Stimulated activated CD4-positive, alpha-beta T cell treated with anti-CD3 and anti-CD28 coated beads, Interleukin-15, amount 100 ng/mL, for 48 hours (primary cell): ENCODE measurements at places on chromosomes 11 and 22.

- no peak for DNase-seq
Measured at GRCh38 chr11:68687311-68687710, 3.0 kb downstream of the GAL start.

DNA sequence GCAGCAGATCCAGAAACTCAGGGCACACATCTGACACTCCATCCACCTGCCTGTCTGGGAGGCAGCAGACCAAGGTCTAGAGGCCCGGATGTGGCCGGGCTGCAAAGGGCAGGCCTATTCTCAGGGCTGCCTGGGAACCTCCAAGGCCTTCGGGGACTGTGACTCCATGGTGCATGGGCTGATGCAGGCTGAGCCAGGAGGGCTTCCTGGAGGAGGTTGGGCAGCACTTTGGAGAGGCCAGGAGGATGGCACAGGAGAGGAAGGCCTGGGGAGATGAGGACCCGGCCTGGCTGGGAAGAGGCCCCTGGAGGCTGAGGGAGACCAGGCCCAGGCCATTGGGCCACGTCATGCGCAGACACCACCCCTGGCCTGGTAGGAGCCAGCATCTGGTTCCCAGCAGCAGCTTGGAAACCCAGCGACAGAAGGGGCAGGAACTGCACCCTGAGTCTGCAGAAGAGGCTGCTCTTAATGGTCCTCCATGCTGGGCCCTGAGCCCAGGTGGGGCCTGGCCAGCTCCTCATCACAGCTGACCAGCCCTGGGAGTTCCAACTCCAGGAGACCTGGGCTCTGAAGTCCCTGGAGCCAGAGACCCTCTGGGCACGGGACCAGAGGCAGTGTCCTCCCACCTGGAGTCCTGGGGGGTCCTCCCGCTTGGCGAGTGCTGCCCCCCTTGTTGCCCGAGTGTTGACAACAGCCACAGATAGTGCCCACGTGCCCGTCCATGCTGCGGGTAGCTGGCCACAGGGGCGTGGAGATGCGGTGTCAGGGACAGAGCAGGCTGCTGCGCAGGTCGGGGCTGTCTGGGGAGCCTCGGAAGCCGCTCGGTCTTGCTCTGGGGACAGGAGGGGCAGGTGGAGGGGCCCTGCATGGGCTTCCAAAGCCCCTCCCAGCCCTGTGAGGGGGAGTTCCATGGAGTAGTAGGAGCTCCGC is 5.5 kb downstream of the PHLDA2 start:
- DNase-seq = no peak

- DNase-seq = no peak
Measured at GRCh38 chr11:84437071-84437980, 1151.2 kb upstream of the CCDC90B start.

- DNase-seq = no peak
Measured at GRCh38 chr22:29244785-29245625, 22.8 kb downstream of the RHBDD3 start.

DNA sequence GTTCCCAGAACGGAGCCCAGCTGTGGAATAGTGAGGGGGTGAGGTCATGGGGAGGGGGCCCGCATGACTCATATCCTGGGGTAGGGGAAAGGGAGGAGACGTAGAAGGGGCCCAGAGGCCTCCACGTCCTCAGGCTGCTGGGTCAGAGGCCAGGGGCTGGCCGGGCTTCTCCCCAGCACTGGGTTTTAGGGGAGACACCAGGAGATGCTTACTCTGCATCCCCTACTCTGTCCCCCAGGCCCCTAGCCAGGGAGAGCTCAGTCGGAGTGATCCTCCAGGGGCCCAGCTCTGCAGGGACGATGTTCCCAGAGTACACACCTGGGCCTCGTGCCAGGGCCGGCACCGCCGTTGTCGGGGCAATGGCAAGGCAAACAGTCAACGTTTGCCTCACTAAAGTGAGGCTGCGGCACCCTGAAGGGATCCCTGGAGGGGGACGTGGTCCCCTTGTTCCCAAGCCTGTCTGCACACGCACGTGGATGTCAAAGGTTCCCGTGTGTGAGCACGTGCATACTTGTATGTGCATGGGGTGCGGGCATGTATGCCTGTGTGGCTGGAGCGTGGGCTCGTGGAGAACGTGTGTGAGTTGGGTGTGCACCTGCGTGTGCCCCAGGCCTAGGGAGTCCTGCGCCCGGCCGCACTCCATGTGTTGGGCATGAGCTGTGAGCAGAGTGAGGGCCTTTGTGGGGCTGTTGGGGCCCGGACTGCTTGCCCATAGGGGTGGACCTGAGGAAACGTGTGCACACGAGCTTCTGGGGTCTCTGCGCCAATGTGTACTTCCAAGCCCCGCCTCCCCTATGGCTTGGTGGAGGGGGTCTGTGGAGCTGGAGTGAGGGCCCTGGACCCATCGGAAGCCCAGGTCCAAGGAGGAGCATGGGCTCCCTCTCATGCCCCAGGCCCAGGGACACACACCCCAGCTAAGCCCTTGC is 14.2 kb downstream of the PRR33 start:
- no peak for DNase-seq

- DNase-seq = no peak
Measured at GRCh38 chr11:117999354-117999993, 13.3 kb downstream of the IL10RA start.

GRCh38 chr11:116605543-116606459 is 167.0 kb downstream of the BUD13 start:
- DNase-seq = peak; percentile 5

GRCh38 chr11:91837411-91838330 is 386.9 kb upstream of the FAT3 start:
- DNase-seq = no peak

DNA sequence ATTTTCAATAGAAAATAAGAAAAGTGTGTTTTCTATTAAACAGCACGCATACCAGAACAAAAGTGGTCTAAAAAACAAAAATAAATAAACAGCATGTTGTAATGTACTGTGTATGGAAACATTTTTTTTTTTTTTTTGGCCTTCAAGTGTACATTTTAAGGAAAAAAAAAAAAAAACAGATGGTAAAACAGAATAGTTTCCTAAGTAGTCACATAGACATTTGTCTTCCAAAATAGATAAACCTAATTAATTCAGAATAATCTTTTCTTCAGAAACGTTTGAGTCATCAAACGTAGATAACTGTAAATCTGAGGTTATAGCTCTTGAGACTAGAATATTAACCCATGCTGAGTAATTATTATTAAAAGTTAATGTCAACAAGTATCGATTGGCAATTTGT is 396 bp upstream of the CFAP300 start:
- no peak for DNase-seq

DNA sequence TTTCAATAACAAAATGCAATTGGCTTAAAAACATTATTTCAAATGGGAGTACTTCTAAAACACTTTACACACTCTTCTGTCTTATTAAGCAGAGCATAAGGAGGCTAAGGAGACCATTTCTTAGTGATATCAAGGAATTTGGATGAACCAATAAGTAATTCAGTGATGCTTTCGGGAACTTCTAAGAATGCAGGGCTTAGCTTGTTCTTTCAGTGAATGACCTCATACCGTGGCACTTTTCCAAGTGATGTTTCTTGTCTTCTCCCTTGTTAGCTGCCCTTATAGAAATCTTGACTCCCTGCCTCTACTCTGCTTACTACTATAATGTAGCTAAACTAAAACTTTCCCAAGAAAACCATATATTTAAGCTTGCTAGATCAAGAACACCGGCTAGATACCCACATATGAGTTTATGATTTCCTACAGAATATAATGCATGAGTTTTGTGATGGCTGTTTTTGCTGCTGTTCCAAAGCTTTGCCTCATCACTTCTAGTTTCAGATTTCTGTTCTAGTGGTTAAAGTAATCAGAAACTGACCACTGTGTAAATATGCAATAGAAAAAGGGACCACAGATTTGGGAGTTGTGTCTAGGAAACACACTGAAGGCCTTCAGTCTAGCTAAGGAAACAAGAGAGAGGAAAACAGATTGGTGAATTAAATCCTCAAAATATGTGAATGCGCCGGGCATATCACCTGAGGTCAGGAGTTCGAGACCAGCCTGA is 37.5 kb upstream of the STK33 start:
- DNase-seq = no peak

DNA sequence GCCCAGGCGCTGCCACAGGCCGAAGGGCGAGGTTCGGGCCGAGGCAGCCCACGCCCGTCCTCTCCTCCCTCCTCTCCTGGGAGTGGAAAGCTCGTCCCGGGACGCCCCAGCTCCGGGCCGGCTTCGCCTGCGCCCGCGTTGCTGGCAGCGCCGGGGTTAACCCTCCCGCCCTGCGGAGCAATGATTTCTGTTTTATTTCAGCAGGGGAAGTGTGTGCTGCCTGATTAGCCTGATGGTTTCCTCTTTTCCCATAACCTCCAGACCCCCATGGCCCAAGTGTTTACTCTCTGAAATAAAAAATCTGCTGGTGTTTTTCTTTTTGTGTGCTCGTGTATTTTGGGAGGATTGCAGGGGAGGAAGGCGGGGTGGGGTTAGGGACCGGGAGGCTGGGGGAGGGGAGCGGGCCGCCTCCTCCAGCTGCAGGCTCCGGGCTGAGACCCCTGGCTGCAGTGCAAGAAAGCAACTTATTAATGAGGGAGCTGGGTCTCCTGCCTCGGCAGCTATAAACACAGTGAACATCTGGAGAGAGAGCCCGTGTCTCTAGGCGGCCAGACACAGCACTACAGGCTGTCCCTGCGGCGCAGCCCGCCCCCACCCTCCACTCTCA is 38.6 kb downstream of the ETS1 start:
- DNase-seq = no peak

GRCh38 chr11:66708701-66709100 is 20.3 kb downstream of the SPTBN2 start:
- DNase-seq = no peak

- no peak for DNase-seq
Measured at GRCh38 chr11:117300773-117301172, 9.6 kb downstream of the BACE1-AS start.

DNA sequence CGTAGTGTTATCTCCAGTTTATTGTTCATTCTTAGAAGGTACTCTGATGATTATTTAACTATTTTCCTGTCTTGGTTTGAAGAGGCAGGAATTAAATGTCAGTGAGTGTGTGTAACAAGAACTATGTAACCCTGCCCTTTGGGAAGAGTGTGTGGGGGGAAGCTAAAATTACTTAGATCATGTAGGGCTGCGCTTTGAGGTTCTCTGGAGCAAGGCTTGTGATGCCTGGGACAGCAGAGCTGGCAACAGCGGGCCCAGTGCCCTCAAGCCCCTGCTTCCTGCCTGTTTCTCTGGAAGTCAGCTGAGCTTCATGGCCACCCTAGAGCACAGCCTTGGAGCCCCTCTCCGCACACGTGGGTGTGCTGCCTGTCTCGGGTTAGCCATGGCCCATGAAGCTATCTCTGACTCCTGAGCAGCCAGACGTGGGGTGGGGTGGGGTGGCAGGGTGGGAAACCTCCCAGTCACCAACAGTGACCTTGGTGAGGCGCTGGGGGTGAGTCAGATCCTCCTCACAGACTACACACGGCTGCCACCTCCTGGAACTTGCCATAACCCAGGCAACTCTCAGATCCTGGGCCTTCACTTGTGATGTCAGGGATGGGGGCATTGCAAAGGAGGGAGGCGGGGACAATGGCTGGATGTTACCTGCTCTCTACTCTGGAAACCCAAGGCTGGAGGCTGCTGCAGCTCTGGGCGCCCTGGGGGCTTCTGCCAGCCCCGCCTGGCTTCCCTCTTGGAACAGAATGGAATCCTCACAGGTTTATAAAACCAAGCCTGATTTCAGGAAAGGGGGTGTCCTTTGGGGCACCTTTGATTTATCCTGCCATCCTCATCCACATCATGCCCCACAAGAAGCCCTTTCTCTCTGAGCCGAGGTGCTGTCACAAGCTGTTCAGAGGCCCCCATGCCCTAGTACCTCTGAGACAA is 88.6 kb downstream of the SNX19 start:
- DNase-seq = no peak
